ENCODE measurements at places on chromosomes 5 and 9.

DNA sequence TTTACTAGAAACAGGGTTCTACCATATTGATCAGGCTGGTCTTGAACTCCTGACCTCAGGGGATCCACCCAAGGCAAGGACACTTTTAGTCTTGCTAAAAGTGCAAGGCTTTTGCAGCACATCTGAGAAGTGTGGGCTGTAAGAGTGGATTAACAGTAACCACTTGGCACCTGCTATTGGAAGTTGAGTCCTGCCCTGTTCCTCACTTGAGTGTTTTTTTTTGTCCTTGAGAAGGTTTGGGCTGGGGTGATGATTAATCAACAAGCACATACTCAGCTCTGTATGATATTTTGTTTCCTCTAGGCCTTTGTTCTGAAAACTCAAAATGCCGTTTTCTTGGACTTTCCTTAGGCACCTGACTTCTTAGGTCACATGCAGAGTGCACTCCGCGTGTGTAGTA, 37.4 kb downstream of the SNX30 start:
- no peak for DNase-seq

- peak; percentile 33 for DNase-seq
These were observed 60.1 kb downstream of the LMX1B start for GRCh38 chr9:126673689-126674364.

- DNase-seq = no peak
These were observed 4.9 kb upstream of the LRRC14B start for GRCh38 chr5:186091-187041.

DNA sequence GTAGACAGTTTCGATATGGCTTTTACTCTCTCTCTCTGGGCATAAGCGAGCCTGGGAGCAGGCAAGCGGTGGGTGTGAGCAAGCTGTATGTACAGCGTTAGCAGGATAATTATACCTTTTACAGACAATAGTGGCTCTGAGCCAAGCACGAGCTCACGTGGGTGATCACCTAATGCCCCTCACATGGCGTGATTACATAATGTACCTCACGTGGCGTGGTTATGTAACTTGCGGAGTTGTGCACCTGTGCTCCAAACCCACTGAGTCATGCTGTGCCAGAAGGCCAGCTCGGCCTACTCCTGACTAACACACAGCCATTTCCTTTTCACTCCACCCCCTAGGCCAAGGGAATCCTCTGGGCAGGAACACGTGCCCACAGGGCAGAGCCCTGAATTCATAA, 797.2 kb downstream of the EFNA5 start:
- DNase-seq = no peak

- DNase-seq = no peak
These were observed 1.1 kb downstream of the FKBP15 start for GRCh38 chr9:113219969-113220368.

DNA sequence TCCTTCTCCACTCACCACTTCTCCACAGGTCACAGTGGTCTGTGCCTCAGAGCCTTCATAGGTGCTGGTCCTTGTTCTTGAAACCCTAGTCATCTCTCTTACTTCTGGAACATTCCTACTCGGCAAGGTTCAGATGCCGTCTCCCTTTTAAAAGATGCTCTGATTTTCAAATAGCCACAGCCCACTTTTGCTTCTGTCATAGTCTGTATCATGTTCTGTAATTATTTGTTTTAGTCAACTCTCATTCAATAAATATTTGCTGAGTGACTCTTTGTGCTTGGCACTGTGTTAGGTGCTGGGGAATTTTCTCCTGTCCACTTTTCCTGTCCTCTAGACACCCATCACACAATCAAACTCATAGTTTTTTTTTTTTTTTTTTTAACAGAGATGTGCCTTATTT, 181.3 kb upstream of the IL12B start:
- DNase-seq = no peak

GRCh38 chr5:128782446-128782845, 182.8 kb upstream of the SLC27A6 start:
- no peak for DNase-seq

DNA sequence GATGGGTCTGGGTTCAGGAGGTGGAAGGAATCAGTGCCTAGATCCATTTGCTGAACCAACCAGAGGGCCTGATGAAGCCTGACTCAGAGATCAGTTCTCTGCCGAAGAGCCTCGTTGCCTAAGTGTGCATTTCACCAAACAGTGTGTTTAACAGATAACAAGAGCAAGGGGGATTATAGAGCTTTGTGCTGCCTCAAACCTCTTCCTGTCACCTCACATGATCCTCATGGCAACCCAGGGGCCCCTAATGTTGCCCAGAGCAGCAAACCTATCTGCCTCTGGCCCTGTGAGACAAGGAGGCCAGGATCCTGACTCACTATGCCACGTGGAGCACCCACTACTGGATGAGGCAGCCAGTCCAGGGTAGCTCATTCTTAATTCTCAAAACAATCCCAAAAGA, 66.3 kb upstream of the EPB41L4B start:
- no peak for DNase-seq

GRCh38 chr9:88177371-88177770, 39.1 kb upstream of the SPATA31C2 start:
- no peak for DNase-seq

- no peak for DNase-seq
These were observed 239.9 kb downstream of the ATPSCKMT start for GRCh38 chr5:10009802-10010201.

GRCh38 chr9:129687391-129687790, 21.9 kb downstream of the PRRX2 start:
- DNase-seq = no peak

GRCh38 chr5:78610163-78610583, 38.4 kb downstream of the LHFPL2 start:
- DNase-seq = no peak

DNA sequence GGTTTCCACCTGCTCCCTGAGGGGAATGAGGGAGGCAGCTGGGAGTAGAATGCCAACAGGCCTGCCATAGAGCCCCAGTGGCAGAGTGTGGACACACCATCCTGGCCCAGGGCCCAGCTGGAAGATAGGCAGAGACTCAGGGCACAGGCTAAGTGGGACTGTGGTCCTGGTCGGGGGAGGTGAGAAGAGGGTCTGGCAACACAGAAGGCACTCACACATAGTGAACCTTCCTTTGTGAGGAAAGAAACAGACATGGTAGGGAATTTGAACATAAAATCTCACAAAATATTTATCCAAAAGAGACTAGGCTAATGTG, 41.2 kb downstream of the WDR36 start:
- no peak for DNase-seq

DNA sequence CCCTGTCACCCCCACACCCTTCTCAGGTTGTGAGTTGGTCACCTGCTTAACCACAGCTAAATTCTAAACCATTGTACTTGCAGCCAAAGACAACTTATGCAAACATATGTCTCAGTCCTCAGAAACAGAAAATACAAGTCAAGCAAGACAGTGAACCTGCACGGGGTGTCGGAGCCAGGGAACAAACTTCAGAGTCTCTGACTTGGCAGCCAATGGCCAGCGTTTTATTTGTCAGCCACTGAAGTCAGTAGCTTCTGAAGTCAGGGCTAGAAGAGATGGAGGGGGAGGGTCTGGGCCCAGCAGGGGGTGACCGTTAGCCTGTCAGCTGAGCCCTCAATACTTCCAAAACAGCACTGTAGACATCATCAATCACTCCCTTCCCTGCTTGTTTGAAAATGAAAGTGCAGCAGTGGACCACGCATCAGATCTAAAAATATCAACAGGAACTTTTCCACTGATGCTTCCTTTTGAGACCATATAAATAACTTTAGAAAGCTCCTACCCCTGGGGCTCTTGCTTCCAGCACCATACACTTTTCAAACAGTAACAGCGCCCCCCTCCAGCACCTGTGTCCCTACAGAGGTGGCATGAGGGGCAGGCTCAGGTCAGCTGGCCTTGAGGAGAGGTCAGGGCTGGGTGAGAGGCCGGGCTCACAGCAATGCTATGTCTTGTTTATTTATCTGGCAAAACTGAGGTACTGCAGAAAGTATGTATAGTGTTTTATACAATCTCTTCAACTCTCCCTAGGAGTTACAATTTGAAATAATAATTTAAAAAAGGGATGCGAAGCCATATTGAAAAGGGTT, 142.5 kb downstream of the ACER2 start:
- DNase-seq = no peak
